ENCODE measurements at places on chromosomes 11 and 22. TPM values are rescaled to one million over a fixed set of nuclear protein-coding genes. Genes with fewer than 3 reads are reported as not detected.

C11orf87 gene
- total RNA-seq, result not detected

HTR3A gene
- not detected for total RNA-seq

OTOG gene
- 0.34 TPM for total RNA-seq

DGAT2 gene
- 5.6 TPM for total RNA-seq

ADORA2A gene
- 2.1 TPM for total RNA-seq

MFRP gene
- not detected for total RNA-seq

SLC1A2 gene
- 0.82 TPM for total RNA-seq

PICK1 gene
- 90.0 TPM for total RNA-seq

DNA sequence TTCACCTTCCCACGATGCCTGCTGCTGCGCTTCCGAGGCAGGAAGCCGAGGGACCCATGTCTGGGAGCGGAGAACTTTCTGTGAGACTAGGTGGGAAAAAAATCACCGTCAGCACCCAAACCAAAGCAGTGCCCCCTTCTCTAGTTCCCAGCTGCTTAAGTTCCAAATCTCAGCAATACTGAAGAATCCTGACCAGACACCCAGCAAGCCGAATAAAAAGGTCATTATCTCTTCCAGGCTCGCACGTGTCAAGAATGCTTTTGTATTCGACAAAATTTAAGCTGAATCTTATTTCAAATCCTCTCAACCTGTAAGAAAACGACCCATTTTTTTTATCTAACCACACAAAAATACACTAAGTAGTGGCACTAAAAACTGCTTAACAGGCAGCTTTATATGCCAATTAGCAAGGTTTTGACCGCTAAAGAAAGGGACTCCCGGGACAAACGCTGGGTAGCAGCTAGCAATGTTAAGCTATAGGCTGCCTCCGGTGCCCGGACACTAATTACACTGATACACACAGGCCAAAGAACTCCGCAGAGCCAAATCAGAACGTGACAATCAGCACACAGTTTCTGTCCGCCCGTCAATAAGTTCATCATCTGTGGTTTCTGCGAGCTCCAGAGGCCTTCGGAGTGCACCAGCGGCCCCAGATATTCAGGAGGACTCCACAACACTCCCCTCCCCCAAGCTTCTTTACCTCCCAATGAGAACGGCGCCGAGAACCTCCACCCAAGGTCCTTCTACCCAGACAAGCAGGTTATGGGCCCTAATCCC lies 728 bp downstream of the RPL3 start:
- H3K27ac ChIP-seq, result peak overlapping the region; percentile 96
- no peaks in the 10 kb centered on the region for H3K27me3 ChIP-seq
- H3K4me1 ChIP-seq, result peaks cover 26% of the 10 kb centered on the region
- peaks cover 21% of the 10 kb centered on the region for H3K36me3 ChIP-seq

GRCh38 chr11:11848891-11849746 lies 7.3 kb downstream of the USP47 start:
- DNase-seq, result peak; percentile 47
- peaks cover 16% of the 10 kb centered on the region for H3K4me1 ChIP-seq
- H3K4me3 ChIP-seq, result no peak overlapping the region
- H3K27me3 ChIP-seq, result no peaks in the 10 kb centered on the region
- no peaks in the 10 kb centered on the region for H3K36me3 ChIP-seq
- peak overlapping the region; percentile 2 for H3K27ac ChIP-seq

- H3K36me3 ChIP-seq, result no peaks in the 10 kb centered on the region
- H3K27me3 ChIP-seq, result no peaks in the 10 kb centered on the region
- peak overlapping the region; percentile 71 for H3K4me3 ChIP-seq
- no peaks in the 10 kb centered on the region for H3K4me1 ChIP-seq
These were observed 390 bp upstream of the HTATIP2 start for GRCh38 chr11:20363149-20363499.

- H3K27ac ChIP-seq, result no peak overlapping the region
- no peaks in the 10 kb centered on the region for H3K36me3 ChIP-seq
- H3K4me1 ChIP-seq, result no peaks in the 10 kb centered on the region
- DNase-seq, result no peak
These were observed 1089.3 kb downstream of the FAM181B start for GRCh38 chr11:81644239-81644840.

- no peak overlapping the region for H3K4me3 ChIP-seq
- no peaks in the 10 kb centered on the region for H3K36me3 ChIP-seq
- no peaks in the 10 kb centered on the region for H3K4me1 ChIP-seq
- no peak for DNase-seq
- H3K27me3 ChIP-seq, result no peaks in the 10 kb centered on the region
- no peak overlapping the region for H3K27ac ChIP-seq
These were observed 82.6 kb downstream of the DHCR7 start for GRCh38 chr11:71365626-71366025.

DNA sequence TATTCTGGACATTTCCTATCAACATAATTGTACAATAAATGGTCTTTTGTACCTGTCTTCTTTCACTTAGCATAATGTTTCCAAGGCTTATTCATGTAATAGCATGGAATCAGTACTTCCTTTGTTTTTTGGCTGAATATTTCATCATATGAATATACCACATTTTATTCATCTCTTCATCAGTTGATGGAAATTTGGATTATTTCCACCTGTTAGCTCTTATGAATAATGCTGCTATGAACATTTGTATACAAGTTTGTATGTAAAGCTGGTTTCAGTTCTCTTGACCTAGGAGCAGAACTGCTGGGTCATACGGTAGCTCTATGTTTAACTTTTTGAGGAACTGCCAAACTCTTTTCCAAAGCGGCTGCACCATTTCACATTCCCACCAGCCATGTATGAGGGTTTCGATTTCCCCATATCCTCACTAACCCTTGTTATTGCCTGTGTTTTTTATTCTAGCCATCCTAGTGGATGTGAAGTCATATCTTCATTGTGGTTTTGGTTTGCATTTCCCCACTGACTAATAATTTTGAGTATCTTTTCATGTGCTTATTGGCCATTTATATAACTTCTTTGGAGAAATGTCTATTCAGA lies 20.9 kb downstream of the EXT2 start:
- H3K36me3 ChIP-seq, result no peaks in the 10 kb centered on the region
- no peak for DNase-seq
- H3K4me3 ChIP-seq, result no peak overlapping the region

GRCh38 chr11:112630496-112630895 lies 330.7 kb upstream of the NCAM1 start:
- no peaks in the 10 kb centered on the region for H3K27me3 ChIP-seq
- no peak for DNase-seq
- H3K27ac ChIP-seq, result no peak overlapping the region
- H3K4me1 ChIP-seq, result no peaks in the 10 kb centered on the region
- no peaks in the 10 kb centered on the region for H3K36me3 ChIP-seq
- no peak overlapping the region for H3K4me3 ChIP-seq

DNA sequence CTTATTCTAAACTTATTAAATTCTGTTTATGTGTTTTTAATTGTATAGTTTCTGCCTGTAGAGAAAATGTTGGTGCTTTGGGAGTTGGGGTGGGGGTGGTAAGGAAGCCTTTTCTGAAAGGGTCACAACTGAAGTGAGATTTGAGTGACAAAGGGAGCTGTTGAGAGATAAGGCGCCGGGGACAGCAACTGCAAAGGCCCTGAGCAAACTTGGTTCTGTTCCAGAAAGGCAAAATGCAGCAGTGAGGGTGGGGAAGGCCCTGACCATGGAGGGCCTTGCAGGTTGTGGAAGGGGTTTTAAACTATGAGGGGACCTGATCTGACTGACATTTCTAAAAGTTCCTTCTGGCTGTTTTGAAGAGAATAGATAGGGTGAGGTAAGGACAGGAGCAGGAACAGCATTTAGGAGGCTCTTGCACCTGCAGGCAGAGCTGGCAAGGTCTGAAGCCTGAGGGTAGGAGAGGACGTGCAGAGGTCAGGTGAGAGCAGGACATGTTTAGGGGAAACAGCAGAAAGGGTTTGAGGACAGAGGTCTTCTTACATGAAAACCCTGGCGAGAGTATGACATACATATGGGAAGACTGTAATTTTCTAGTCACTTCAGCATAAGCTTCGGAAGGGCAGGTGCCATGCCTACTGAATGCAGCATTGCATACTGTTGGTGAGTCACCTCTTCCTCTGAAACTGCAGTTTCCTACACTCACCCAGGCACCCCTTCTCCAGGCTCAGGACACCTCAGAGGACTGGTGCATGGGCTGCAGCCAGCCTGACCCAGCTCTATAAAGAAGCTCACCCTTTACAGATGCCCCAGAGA lies 190.7 kb downstream of the SNX19 start:
- no peak overlapping the region for H3K27ac ChIP-seq
- H3K4me3 ChIP-seq, result no peak overlapping the region
- H3K36me3 ChIP-seq, result no peaks in the 10 kb centered on the region
- H3K27me3 ChIP-seq, result no peaks in the 10 kb centered on the region

DNA sequence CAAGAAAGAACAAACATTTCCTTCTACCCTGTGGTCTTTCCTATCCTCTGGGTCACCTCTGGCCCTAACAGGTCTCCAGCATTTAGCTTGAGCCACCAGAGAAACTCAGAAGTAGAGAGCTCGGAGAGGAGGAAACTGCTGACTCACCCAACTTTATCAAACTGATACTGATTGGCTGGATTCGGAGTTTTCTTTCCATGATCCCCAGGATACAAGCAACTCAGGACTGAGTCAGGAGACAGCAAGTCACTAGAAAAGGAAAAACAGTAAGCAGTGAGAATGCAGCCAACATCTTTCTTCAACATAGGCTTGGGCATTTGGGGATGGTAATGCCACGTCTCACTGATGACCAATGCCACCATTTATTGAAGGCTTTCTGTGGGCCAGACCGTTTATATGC lies 32.7 kb downstream of the THOC5 start:
- H3K4me3 ChIP-seq, result no peak overlapping the region
- H3K27me3 ChIP-seq, result no peaks in the 10 kb centered on the region
- no peak for DNase-seq
- peaks cover 15% of the 10 kb centered on the region for H3K36me3 ChIP-seq
- H3K4me1 ChIP-seq, result peaks cover 23% of the 10 kb centered on the region

GRCh38 chr11:102047305-102047924 lies at the start of gene CFAP300:
CFAP300 (plus strand) TSS chr11:102047437; CDS start chr11:102047471, 34 bp downstream.
- peak within 1 kb of the TSS; percentile 79 for H3K27ac ChIP-seq
- H3K36me3 ChIP-seq, result no peaks in the 10 kb centered on the region
- DNase-seq, result peak; percentile 77
- no peaks in the 10 kb centered on the region for H3K4me1 ChIP-seq
- H3K27me3 ChIP-seq, result no peaks in the 10 kb centered on the region

DNA sequence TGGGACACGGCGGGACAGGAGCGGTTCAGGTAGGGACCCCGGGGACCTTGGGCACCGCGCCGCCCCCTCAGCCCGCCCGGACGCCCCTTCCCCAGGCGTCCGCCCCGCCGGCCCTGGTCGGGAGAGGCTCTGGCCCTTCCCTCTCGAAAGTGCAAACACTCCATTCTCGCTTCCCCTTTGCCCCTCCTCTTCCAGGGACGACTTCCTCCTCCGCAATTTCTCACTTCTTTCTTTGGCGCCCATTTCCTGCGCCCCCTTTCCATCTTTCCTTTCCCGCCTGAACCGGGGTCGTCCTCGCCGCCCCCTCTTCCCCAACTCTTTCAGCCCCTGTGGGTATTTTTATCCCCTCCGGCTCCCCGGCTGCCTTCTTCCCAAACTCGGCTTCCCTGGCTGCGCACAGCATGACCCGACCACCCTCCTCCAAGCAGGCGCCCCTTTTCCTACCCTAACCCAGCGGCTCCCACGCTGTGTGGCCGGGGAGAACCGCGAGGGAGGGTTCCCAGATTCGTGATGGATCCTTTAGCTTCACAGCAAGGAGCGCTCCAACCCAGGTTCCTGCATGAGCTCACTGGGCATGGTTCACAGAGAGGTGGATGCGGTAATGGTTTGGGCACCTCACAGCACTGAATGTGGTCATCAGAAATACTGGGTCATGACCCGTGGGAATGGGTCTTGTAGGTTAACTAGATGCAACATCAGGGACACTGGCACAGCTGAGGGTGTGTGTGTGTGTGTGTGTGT lies 689 bp downstream of the RAB39A start:
- no peak overlapping the region for H3K27ac ChIP-seq
- peak overlapping the region; percentile 27 for H3K4me3 ChIP-seq
- no peaks in the 10 kb centered on the region for H3K4me1 ChIP-seq
- H3K27me3 ChIP-seq, result no peaks in the 10 kb centered on the region

DNA sequence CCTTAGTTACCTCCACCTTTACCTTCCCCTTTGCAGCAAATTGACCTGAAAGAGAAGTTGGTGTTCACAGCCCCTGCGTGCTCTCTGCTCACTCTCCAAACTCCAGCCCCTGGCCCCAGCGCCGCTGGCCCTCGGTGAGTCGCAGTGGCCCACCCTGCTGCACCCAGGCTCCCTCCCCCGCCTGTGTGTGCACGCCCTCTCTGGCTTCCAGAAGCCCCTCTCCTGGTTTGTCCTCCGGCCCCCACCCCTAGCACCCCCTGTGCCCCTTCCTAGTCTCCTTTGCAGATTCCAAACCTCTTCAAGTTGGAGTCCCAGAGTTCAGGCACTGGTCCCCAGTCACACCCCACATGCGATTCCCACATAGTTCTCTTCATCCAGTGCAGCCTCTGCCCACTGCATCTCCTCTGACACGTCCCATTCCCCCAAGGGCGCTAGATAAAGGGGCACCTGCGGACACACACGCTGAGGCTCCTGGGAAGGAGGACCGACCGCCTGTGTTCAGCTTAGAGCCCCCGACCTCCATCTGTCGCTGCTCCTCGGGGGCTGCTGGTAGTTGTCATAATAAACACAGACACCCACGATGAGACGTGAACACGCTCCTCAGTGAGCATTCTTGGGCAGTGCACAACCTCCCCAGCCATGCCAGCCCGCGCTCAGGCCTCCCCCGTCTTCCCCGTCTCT lies 1.5 kb upstream of the PHRF1 start:
- H3K27ac ChIP-seq, result peak overlapping the region; percentile 75
- no peaks in the 10 kb centered on the region for H3K27me3 ChIP-seq
- peaks cover 18% of the 10 kb centered on the region for H3K4me1 ChIP-seq
- DNase-seq, result no peak

- no peak overlapping the region for H3K27ac ChIP-seq
- H3K27me3 ChIP-seq, result no peaks in the 10 kb centered on the region
- no peak for DNase-seq
These were observed 160.5 kb downstream of the CSNK2A3 start for GRCh38 chr11:11192541-11192940.

GRCh38 chr11:120546312-120547205 lies 35.0 kb downstream of the GRIK4 start:
- no peaks in the 10 kb centered on the region for H3K27me3 ChIP-seq
- peak overlapping the region; percentile 5 for H3K27ac ChIP-seq
- no peaks in the 10 kb centered on the region for H3K4me1 ChIP-seq

All from prostate gland (tissue), 2 donors.